ENCODE measurements at places on chromosomes 2 and 18.

- no peak for DNase-seq
Observed at GRCh38 chr2:18171191-18172139, 293.0 kb downstream of the KCNS3 start.

GRCh38 chr18:54672846-54673475 lies 81.9 kb downstream of the DYNAP start:
- DNase-seq = no peak

- DNase-seq = no peak
Observed at GRCh38 chr2:156147594-156148330, 184.8 kb downstream of the NR4A2 start.

GRCh38 chr2:120926463-120927264 lies 191.0 kb downstream of the GLI2 start:
- DNase-seq = no peak

DNA sequence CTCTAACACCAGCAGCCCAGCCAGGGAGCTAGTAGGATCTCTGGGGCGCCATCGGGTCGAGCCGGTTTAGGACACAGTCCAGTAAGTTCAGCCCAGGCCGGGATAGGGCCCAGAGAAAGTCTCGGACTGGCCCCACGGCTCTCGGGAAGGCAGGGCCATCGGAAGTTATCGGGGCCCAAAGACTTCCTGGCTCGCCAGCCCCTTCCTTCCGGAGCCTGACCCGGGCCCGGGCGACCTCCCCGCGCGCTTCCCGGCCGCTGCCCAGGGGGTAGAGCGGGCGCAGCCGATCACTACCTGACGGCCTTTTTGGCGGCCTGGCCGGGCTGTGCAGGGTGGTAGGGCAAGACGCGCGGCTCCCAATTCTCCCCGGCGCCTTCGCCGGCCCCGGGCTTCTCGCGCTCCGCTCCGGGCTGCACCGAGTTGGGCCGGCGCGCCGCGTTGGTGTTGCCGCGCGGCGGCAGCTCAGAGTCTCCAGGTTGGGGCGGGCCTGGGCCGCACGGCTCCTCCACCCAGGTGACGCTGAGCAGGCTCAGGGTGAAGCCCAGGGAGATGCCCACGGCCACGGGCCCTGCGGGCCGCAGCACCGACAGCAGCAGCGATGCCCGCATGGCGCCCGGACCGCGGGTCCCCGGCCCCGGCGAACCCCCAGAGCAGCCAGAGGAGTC lies 546 bp downstream of the CHPF start:
- peak; percentile 49 for DNase-seq

- DNase-seq = no peak
Observed at GRCh38 chr2:143893371-143893770, 626.5 kb downstream of the ZEB2 start.

GRCh38 chr2:24477229-24477628 lies 13.8 kb upstream of the NCOA1 start:
- no peak for DNase-seq

DNA sequence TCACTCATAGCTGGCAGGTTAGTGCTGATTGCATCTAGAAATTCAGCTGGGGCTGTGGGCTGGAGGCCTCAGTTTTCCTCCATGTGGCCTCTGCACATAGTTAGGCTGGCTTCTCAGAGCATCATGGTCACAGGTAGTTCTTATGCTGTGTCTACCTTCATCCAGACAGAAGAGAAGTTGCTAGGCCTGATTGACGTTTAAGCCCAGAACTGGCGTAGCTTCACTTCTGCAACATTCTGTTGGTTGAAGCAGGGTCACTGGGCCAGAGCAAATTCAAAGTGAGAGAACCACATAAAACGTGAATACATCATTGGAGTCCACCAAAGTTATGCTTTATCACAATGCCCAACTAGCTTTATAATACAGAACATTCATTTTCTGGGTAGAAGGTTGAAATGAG lies 116.0 kb downstream of the SPP2 start:
- no peak for DNase-seq
